ENCODE measurements at places on chromosomes 2 and 18.

DNA sequence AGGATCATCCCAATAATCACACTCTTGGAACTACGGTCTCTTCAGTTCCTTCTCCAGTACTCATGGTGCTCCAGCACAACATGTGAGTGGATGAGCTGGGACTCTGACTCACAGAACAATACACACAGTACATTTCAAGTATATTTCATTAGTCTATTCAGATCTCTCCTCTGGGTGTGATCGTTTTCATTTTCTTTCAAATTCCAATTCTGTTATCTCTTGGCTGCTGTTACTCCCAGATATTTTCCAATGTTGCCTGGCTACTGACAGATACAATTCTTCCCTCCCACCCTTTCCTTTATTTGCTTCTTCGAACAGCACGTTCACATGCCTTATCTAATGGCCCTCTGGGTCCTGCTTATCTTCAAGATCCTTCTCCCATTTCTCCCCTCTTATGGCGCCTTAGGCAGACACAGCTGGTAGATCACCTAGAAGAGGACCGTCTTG lies 216.0 kb downstream of the ACKR3 start:
- DNase-seq, result no peak

DNA sequence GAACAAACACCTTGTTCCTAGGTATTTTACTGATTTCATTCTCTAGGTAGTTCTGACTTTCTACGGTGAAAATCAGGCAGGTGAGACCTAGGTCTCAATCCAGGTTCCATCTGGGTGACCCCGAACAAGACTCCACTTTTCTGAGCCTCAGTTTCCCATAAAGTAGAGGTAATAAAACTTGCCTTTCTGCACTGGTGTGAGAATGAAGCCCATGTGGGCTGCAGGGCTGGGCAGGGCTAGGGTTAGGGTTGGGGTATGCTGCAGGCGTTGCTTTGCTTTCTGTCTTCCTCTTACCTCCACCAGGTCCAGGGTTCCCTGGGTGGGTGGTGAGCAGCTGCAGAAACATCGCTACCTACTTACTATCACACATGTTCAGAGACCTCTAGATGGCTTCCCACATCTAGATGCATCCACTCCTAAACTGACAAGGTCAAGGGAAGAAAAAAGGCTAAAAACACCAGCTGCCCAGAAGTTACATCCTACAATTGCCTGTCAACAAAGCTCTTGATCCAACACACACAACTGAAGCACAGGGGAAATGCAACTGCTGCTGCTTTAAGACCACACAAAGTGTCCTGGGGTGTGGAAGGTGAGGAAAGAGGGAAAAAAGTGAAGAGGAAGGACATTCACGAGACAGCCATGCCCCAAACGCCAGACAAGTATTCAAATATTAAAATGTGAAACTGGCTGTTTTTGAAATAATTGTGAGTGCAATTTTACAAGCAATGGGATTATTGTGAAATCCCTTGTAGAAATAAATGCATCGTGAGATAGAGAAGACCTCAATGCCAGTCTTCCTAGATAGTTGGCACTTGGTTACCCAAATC lies 23.5 kb downstream of the MBP start:
- DNase-seq, result no peak

GRCh38 chr2:150134223-150134857 lies 353.1 kb downstream of the RND3 start:
- no peak for DNase-seq

GRCh38 chr2:15334644-15335326 lies 226.3 kb downstream of the NBAS start:
- DNase-seq, result no peak

- DNase-seq, result no peak
These were observed 48.1 kb downstream of the EVA1A start for GRCh38 chr2:75512455-75513212.

GRCh38 chr2:171956135-171956825 lies 34.0 kb downstream of the HAT1 start:
- DNase-seq, result peak; percentile 80

DNA sequence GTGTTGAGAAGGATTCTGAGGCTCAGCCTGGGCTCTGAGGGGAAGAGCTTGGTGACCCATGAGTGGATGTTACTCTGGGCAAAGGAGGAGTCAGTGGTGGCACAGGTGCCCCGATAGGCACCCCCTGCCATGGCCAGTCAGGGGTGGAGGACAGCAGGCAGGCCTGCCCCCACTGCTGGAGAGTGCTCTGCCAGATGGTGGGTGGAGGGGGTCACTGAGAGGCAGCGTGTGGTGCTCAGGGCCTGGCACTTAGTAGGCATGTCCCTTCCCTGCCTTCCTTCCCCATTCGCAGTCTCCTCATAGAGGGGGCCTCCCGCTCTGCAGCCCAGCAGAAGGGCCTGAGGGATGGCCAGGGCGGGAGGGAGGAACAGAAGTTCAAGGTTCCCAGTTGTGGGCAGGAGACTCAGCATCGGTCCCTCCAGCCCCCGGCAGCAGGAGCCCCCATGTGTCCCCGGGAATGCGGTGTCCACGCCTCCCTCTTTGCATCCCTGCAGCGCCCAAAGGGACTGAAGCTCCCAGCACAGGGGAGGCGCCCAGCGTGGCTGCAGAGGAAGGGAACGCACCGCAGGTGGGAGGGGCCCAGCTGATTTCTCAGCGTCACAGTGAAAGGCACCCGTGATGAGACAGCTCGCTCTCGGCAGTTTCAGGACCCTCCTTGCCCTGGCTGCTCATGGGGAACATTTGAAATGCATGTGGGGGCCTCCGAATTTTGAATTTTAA lies 5.7 kb upstream of the SNED1 start:
- no peak for DNase-seq

All from KBM-7 (cell line).